Right ventricle myocardium superior (tissue), 1 donor: ENCODE measurements at places on chromosomes 5 and 9.

DNA sequence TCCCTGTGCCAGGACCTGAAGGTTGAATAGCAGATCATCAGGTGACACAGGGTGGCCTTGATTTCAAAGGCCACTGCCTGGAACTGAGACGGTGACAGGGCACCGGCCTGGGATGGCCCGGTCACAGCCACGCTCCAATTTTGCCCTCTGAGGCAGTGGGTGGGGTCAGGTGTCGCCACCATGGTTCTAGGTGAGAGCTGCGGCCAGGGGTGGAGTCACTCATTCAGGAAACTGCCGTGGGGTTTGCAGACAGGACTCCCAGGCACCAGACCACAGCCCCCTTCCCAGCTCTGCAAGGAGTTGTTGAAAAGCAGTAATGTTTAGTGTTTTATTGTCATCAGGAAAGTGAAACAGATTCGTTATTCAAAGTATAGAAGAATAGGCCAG, 17.3 kb upstream of the RNU6ATAC start:
- no peak for DNase-seq

- DNase-seq, result no peak
Observed at GRCh38 chr5:110255194-110255593, 471.3 kb downstream of the TMEM232 start.

- peak; percentile 77 for DNase-seq
Observed at GRCh38 chr9:134381671-134382516, 55.6 kb downstream of the RXRA start.

DNA sequence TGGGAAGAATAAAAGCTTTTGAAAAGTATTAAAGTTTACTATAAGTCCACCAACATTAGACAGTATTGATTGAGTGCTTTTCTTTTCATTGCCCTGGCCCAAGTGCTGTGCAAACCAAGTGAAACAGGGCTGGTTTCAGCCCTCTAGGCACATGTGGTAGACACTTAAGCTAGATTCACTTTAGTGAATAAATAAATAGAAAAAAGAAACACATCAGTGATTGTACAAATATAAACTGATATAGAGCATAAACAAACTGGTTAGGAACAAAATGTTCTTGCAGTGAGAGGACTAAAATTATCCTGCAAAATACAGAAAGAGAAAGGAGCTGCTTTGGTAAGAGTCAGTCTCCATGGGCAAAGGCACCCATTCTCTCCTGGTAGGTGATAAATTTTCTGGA, 29.7 kb downstream of the ACTBL2 start:
- no peak for DNase-seq
